ENCODE measurements at places on chromosomes 13 and 19.

GRCh38 chr13:25901460-25902376 is 150.1 kb downstream of the SHISA2 start:
- no peaks in the 10 kb centered on the region for H3K36me3 ChIP-seq
- peaks cover 28% of the 10 kb centered on the region for H3K4me1 ChIP-seq
- no peak overlapping the region for H3K27ac ChIP-seq
- H3K4me3 ChIP-seq, result no peak overlapping the region
- DNase-seq, result peak; percentile 57
- no peaks in the 10 kb centered on the region for H3K27me3 ChIP-seq

DNA sequence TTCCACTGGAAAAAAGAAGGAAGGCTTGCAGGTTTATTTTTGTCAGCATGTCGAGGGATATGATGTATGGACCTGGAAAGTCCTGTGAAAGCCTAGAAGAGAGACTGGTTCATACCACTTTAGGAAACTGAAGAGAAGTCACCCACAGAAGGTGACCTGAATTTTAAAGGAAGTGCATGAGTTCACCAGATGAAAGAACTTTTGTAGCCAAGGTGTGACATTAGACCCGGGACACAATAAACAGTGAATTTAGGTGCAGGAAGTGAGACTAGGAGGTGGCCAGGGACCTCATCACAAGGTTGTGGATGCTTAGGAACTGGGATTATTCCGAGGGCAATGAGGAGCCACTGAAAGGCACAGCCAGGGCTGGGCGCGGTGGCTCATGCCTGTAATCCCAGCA is 79.1 kb downstream of the ZNF429 start:
- H3K4me1 ChIP-seq, result peaks cover 34% of the 10 kb centered on the region
- H3K4me3 ChIP-seq, result peak overlapping the region; percentile 23
- no peaks in the 10 kb centered on the region for H3K36me3 ChIP-seq
- H3K27ac ChIP-seq, result peak overlapping the region; percentile 21

DNA sequence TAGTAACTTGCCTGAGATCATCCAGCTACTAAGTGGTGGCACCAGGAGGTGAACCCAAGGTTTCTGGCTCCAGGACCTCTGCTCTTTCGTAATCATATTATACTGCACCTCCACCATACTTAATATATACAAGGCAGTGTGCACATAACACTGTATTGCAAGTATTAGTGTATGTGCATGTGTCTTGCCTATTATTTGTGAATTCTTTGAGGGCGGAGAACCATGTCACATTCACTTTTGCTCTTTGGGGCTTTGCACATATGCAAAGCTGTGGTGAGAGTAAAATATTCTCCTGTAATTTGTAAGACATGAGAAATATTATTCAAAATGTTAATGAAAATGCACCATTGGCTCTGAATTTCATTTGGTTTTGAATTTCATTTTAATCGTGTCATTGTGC is 78.6 kb downstream of the DGKH start:
- H3K36me3 ChIP-seq, result peaks cover 4% of the 10 kb centered on the region
- H3K27me3 ChIP-seq, result no peaks in the 10 kb centered on the region
- DNase-seq, result no peak
- no peaks in the 10 kb centered on the region for H3K4me1 ChIP-seq

- H3K27me3 ChIP-seq, result no peaks in the 10 kb centered on the region
- DNase-seq, result no peak
- no peak overlapping the region for H3K4me3 ChIP-seq
- no peak overlapping the region for H3K27ac ChIP-seq
These were observed 96.3 kb upstream of the SPRY2 start for GRCh38 chr13:80437231-80437630.

- H3K27ac ChIP-seq, result no peak overlapping the region
- H3K4me1 ChIP-seq, result no peaks in the 10 kb centered on the region
- DNase-seq, result no peak
These were observed 1131.7 kb downstream of the SLITRK5 start for GRCh38 chr13:88802886-88803285.

Measured in activated CD8-positive, alpha-beta T cell treated with anti-CD3 and anti-CD28 coated beads for 36 hours (primary cell).